Pulmonary artery endothelial cell (primary cell): ENCODE measurements at places on chromosomes 13 and 19. TPM values are rescaled to one million over a fixed set of nuclear protein-coding genes. Genes with fewer than 3 reads are reported as not detected.

SCAMP4 gene
- 23.7 and 26.2 TPM in 2 replicates for total RNA-seq

DNA sequence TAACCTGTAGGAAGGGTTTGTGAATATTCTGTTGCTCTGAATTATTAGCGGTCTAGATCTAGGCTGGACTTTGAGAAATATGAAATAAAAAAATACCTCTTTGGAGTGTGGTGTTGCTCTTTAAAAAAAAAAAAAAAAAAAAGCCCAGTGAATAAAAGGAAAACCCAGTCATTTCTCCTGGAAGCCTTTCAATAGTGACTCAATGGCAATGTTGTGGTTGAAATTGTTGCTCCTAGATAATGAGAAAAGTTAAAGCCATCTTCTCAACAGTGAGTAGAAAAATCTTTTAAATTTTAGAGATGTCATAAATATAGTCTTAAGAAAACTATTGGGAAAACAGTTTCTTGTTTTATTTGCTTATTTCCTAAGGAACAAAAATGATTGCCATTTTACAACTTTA, 135.3 kb downstream of the RFC3 start:
- no peak for DNase-seq

IZUMO2 gene
- not detected in 2 replicates for total RNA-seq

ZNF45 gene
- total RNA-seq, result 18.5 and 20.7 TPM in 2 replicates

RASAL3 gene
- total RNA-seq, result 0.60 and 0.79 TPM in 2 replicates

- no peak for DNase-seq
Observed at GRCh38 chr19:43639519-43640423, at the start of gene CADM4. CADM4 (minus strand) TSS chr19:43639850; CDS start chr19:43639790, 60 bp downstream.

DNA sequence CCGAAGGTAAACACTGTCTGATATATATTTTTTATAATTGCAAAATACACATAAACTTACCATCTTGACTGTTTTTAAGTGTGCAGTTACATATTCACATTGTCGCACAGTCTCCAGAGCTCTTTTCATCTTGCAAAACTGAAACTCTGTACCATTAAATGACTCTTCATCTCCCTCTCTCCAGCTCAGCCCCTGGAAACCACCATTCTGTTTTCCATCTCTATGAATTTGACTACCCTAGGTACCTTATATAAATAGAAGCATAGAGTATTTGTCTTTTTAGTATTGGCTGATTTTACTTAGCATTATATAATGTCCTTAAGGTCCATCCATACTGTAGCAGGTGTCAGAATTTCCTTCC, 45.8 kb downstream of the LRCH1 start:
- no peak for DNase-seq

DNA sequence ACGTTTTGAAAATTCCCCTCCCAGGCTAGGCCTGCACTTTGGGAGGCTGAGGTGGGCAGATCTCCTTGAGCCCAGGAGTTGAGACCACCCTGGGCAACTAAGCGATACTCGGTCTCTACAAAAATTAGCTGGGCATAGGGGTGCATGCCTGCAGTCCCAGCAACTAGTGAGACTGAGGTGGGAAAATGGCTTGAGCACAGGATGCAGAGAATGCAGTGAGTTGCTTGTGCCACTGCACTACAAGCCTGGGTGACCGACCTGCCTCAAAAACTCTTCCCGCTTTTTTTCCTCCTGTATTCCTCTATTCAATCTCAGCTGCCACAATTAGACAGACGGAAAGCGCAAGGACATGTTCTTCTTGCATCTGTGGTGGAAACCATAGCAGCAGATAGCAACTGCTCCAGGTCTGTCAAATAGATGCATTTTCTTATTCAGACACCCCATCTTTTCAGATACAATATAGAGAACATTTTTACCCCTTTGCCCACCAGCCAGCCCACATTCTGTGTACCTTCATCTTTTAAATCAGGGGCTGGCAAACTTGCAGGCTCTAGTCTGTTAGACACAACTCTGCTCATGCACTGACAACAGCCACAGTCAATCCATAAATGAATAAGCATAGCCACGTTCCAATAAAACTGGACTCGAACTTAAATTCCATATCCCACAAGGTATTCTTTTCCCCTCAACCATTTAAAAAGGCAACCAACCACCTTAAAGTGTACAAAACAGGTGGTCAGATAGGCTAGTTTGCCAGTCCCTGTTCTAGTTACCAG, 4.8 kb downstream of the TPT1 start:
- no peak for DNase-seq

LYPD3 gene
- total RNA-seq, result not detected in 2 replicates

GRCh38 chr13:48066310-48066989, 28.5 kb downstream of the MED4 start:
- DNase-seq, result no peak

MUC16 gene
- total RNA-seq, result under 0.01 TPM in 1 of 2 replicates, not detected in the other

KIR3DL1 gene
- not detected in 2 replicates for total RNA-seq

DNA sequence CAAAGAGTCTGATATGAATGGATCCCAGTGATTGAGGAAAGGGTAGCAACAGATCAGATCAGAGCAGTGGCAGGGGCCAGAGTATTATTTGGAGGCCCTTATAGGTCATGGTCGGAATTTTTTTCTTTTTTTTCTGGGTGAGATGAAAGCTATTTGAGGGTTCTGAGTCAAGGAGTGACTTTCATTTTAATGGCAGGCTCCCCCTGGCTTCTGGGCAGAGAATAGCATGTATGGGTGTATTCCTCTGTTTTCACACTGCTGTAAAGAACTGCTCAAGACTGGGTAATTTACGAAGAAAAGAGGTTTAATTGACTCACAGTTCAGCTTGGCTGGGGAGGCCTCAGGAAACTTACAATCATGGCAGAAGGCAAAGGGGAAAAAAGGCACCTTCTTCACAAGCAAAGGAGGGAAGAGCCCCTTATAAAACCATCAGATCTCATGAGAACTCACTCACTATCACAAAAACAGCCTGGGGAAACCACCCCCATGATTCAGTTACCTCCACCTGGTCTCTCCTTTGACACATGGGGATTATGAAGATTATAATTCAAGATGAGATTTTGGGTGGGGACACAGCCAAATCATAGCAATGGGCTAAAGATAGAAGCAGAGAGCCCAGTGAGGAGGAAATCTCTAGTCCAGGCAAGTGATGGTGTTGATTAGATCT, 3.0 kb upstream of the SLC6A16 start:
- no peak for DNase-seq

SPACA6 gene
- total RNA-seq, result 5.1 and 6.8 TPM in 2 replicates

GRCh38 chr19:13010992-13011652, 15.8 kb downstream of the NFIX start:
- no peak for DNase-seq

GRCh38 chr19:29887442-29887855, 54.6 kb upstream of the URI1 start:
- DNase-seq, result peak; percentile 10
